Cortex of kidney (tissue), 1 donor: ENCODE measurements at places on chromosomes 3 and 15.

GRCh38 chr15:69624816-69625215 lies 172.2 kb downstream of the RPLP1 start:
- DNase-seq = no peak

DNA sequence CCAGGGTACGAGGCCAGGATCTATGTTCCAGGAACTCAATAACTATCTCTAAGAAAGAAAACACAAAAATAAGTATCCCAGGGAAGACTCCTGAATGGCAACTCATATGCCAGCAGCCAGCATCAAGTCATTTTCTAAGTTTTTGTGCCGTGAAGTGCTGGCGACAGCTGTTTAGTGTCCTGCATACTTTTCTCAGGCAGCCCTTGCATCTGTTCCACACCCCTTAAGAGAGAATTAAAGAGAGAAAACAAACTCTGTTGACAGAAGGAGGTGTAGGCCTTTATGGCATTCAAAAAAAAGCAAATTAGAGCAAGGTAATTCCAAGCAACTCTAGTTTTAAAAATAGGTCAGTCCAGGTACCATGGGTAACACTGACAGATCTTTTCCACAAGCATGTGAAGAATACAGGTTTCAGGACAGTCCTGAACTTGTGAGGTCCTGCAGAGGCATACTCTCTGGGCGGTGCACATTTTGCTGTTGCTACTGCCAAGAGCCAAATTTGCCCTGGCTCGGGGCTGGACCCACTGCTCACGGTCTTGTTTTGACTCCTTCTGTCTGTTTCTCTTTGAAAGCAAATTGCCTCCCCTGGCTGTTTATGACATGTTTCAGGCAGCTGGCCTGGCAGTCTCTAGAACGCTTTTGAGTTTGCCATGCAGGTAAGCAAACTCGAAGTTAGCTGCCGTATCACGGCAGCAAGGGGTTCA lies 252.1 kb upstream of the ADAMTS9 start:
- no peak for DNase-seq

GRCh38 chr3:105759442-105760078 lies 109.3 kb downstream of the CBLB start:
- no peak for DNase-seq

GRCh38 chr3:141243271-141243707 lies 11.7 kb downstream of the PXYLP1 start:
- DNase-seq = no peak

DNA sequence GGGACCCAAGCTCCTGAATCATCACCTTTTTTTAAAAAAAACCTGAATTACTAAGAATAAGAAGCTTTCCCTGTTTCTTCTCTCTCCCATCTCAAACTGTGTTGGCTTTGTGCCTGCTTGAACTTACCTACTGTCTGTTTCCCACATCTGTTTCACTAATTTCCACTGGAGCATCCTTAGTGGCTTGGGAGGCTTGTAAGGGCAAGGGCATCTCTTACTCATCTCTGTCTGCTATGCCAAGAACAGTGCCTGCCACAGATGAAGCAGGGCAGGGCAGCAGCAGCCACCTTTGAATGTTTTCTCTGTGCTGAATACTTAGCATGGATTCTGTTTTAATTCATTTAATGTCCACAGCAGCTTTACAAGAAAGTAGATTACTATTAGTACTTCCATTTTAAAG lies 42.3 kb downstream of the SNRK start:
- DNase-seq = no peak

GRCh38 chr15:68057034-68057433 lies 2.9 kb downstream of the PIAS1 start:
- no peak for DNase-seq

- no peak for DNase-seq
These were observed 1068.0 kb upstream of the CADM2 start for GRCh38 chr3:83890763-83891135.

GRCh38 chr3:52005571-52005986 lies 9.9 kb upstream of the RPL29 start:
- DNase-seq = no peak

- DNase-seq = no peak
These were observed 25.0 kb upstream of the ACAP2 start for GRCh38 chr3:195467641-195468390.

- DNase-seq = no peak
These were observed 168.8 kb downstream of the CHDH start for GRCh38 chr3:53677413-53677812.

DNA sequence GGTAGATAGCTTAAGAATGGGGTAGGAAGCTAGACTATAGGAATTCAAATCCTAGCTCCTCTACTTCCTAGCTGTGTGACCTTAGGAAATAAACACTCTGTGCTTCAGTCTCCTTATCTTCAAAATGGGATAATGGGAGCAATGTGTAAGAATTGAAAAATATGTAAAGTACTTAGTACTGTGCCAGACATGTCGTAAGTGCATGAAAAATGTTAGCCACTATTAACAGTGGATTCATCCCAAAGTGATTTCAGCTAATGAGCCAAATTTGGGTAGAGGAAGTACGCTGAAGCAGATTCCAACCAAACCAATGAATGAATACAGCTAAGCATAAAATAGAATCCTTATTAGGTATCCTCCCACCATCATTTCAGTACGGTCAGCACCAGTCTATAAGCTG lies 192.1 kb downstream of the RORA start:
- DNase-seq = no peak

GRCh38 chr15:45773149-45773548 lies 138.3 kb downstream of the SQOR start:
- no peak for DNase-seq

GRCh38 chr3:175670557-175670956 lies 811.4 kb downstream of the NAALADL2 start:
- no peak for DNase-seq

DNA sequence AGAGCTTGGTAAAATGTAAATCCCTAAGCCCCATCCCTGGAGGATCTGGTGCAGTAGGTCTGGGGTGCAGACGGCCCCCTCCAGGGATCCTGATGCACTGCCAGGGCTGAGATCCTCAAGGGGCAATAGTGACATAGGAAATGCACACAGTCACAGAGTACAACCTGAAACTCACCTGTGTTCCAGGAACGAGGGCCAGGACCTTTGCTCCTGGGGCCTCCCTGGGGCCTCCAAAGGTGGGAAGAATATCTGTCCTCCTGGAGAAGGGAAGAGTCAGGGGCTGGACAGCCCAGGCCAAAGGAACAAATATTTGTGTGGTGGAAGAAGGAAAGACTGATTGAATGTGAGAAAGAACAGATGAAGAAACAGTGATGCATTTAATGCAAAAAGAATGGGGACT lies 9.5 kb downstream of the SSUH2 start:
- no peak for DNase-seq

- DNase-seq = no peak
These were observed 99.0 kb downstream of the ANO10 start for GRCh38 chr3:43522727-43523362.

- DNase-seq = no peak
These were observed 59.0 kb downstream of the CLEC3B start for GRCh38 chr3:45084820-45085816.

DNA sequence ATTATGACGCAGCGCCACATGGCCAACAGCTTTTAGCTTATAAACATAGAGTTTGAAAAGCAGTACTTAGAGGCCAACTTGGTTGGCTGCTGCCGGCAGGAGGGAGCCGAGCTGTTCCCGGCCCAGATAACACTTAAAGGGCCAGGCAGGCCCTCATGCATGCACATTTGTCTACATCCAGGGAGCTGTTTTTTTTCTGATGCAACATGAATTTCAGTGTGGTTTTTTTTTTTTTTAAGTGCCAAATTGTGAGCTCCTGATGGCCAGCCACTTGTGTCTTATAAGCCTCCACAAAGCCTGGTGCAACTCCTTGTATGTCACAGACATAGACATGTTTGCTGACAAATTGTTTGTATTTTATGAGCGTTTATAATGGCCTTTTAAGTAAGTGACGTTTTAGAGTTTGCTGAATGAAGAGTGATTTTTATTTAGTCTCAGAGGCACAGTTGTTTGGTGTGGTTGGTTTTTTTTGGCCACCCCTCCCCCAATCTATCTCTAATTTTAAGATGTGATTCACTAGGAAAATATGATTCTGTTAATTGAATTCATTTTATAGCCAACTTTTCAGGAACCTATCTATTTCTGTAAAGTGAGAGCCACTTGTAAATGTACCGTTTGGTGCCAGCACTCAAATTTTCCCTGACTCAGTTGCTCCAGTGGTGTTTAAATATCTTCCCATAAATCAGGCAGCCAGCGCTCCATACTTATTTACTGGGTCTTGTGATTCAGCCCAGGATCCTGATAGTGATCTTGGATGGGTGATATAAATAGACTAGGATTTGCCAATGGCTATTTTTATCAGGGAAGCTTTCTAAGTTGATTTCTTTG lies 134.3 kb downstream of the VGLL4 start:
- DNase-seq = no peak

DNA sequence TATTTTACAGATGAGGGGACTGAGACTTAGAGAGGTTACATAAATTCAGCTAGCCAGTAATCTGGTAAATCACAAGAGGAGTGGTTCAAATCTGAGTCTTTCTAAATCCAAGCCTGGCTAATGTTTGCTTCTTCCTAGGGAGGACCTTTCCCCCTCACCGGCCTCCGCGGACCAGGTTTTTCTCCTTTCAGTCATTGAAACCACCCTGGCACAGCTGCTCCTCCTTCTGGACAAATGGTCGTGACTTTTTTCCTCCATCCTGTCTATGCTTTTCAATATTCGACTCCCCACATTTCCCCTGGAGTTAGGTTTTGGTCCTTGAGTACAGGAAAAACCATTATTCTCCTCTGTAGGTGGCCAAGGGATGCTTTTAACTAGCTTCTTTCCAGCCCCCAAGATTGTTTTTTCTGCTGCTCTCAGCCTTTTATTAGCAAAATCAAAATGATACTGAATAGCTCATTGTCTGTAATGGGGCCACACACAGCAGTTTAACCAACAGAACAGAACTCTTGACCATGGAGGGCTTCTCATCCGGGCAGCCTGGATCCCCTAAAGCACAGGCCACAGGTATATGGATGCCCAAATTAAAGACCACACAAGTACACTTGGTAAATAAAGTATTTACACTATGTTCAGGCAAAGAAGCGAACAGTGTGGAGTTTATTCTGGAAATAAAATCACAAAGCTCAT lies 85.9 kb upstream of the KLHL25 start:
- DNase-seq = no peak

GRCh38 chr3:55439657-55440056 lies 47.4 kb downstream of the WNT5A start:
- DNase-seq = no peak

DNA sequence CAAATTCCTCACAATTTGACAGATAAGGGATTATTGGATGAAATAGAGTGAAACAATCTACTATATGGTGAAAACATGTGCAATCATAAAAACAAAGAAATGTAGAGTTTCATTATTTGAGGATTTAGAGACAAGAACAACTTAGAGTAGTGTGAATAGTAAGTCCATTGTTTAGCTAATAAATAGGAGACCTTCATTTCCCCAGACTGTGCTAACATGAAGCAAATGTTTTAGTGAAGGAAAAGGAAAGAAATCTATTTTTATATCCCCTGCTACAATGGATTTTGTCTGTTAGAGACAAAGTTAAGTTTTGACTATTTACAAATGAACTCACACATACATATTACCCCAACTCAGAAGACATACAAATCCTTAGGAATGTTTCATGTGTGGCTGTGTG lies 77.8 kb downstream of the EFL1 start:
- DNase-seq = no peak

DNA sequence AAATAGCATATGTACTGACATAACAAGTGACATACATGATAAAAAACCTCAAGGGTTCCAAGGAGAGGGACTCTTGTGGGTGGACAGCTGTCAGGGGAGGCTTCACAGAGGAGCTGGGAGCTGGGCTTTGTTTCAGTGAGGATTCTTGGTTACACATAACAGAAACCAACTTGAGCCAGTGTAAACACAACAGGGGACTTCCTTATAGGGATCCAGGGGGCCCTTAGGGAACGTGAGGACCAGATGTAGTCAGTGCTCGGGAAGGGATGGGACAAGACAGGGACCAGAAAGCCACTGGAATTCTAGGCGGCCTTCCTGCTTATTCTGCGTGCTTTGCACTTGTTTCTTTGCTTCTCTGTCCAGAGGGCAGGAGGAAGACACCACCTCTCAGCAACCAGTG lies 34.9 kb downstream of the SNAPC5 start:
- no peak for DNase-seq

DNA sequence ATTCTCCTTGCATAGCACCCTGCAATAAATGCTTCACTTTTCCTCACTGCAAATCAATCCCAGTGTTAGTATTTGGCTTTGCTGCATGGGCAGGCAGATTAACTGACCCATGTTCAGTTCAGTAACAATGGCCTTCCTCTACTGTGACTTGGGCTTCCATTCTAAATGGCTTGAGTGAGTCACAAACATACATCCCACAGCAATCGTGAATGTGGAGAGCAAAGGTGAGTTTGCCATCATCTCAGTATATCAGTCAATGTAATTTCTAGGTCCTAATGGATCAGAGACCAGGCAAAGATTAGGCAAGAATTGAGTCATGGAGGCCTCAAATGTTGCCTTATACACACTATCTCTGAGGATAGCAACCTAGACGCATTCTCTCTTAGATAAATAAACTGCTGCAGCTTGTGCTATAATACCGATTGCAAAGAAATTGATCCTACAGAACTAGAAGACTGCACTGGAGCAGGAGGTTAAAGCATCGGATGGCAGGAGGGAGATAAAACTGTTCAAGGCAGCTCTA lies 8.3 kb upstream of the ATP8B4 start:
- DNase-seq = no peak

- DNase-seq = no peak
These were observed 280.4 kb downstream of the KLF13 start for GRCh38 chr15:31606931-31607497.

DNA sequence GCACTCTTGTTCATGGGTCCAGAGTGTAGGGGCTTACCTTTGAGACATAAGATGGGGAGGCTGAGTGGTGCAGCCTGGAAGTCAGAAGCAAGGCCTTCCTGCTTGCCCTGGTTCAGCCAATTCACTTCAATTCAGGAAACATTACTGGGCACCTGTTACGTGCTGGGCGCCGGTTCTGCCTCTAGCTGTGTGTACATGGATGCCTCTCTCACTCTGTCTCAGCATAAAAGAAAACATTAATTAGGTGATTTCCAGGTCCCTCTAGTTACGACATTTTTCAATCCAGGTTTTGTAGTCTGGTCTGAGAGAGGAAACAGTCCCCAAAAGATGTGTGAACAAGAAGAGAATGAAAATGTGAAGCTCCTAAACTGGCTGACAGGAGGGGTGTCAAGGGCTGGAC lies 1.2 kb downstream of the RTP1 start:
- no peak for DNase-seq

GRCh38 chr15:72559781-72560180 lies 85.7 kb downstream of the ARIH1 start:
- no peak for DNase-seq

DNA sequence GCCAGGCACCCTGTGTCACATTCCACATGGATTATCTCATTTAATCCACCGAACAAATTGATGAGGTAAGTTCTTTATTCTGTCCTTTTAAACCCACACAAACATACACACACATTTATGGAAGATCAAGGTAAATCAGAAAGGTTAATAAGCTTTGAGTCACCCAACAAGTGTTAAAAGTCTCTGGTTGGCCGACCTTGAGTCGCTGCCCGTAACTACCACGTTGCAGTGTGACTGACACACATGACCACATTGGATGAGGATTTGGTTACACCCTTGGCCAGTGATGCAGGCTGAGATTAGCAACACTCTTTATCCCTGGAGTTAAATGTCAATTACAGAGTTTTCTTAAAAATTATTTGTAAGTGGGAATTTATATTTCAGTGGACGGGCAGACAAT lies 19.2 kb downstream of the FOXP1 start:
- DNase-seq = no peak

- no peak for DNase-seq
These were observed 5.7 kb downstream of the FURIN start for GRCh38 chr15:90873998-90874605.

- DNase-seq = no peak
These were observed 14.4 kb upstream of the SEC13 start for GRCh38 chr3:10335190-10335738.
